ENCODE measurements at places on chromosomes 5 and 9.

- DNase-seq = no peak
These were observed 19.6 kb downstream of the SLC24A2 start for GRCh38 chr9:19769213-19769612.

DNA sequence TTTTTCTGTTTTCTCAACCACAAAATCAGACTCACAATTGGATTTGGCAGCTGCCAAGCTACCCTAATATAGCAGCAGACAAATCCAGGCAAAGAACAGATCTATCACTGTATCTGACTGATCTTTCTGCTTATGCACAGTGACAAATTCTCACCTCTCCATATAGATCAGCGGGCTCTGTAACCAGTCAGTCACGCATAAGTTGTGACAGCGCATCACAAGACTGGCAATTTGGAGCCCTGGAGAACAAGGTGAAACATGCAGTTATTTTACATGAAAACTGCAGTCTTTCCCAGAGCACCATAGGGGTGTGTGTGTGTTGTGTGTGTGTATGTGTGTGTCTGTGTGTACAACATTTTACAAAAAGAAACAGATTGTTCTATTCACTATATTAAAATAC is 37.7 kb downstream of the RORB start:
- no peak for DNase-seq

- no peak for DNase-seq
These were observed 57.7 kb downstream of the FGF10 start for GRCh38 chr5:44331471-44332050.

GRCh38 chr5:165808335-165808734 is 2302.9 kb downstream of the MAT2B start:
- DNase-seq = no peak

DNA sequence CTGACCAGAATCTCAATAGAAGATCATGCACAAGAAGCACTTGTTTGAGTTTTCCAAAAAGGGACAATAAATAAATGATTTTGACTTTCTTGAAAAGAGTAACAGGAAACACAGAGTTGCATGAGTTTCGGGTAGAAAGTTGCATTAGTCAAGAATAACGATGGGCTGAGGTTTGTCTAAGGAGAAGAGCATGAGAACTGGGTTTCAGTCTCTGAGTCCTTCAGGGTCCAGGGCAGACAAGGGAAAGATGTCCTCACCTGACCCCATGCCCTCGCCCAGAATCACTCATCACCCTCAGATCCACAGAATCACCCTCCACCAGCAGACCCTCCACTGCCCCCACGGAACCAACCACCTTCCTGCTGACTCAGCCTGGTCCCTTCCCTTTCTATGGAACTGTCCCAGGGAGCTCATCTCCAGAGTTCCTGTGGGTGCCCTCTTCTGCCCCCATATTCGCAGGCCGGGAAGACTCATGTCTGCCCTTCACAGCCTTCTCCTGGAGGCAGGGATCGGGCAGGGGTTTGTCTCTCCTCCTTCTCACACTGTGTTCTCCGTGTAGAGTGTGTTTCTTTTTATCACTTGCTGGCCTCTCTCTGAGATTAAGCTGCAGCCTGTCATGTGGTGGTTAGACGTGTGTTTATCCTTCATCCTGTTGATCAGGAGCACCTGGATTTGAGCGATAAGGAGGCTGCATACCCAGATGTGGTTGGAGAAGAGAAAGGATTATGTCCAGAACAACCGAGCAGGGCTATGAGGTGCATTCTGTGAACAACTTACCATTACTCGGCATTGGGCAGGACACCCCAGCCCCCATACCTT is 442.6 kb downstream of the MAT2B start:
- no peak for DNase-seq

GRCh38 chr9:128396970-128397613 is 23.6 kb upstream of the CERCAM start:
- DNase-seq = no peak

DNA sequence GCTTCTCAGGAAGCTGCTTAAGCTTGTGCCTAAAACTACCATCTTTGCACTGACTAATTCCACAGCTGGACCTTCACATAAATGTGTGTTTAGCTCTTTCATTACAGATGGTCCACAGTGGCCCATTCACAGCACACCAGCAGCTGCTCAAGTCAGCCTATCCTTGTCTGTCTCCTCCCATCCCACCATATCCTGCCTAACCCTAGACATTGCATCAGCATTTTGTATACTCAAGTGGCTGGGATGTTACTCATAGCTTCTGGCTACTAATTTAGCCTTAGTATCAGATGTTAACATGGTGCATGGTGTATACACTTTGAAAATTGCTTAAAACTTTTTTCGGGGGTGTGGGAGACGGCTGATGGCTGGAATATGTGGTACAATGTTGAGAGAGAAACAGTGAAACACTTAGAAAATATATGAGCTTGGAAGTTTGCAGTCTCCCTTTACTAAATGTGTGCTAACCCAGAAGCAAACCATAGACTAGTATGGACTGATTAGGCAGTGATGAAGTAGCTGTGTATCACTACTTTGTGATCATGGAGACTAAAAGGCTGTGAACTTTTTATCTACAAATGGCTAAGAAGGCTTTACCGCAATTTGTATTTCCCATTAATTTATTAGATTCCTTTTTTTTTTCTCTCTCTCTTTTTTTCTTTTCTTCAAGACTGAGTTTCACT is 83.1 kb downstream of the JMY start:
- no peak for DNase-seq
